Fibroblast of the aortic adventitia (primary cell): ENCODE measurements at places on chromosomes 12 and 14. TPM values are rescaled to one million over a fixed set of nuclear protein-coding genes. Genes with fewer than 3 reads are reported as not detected.

Gene KRT6A
- not detected in 2 replicates for total RNA-seq

Gene SELPLG
- 0.57 and 1.5 TPM in 2 replicates for total RNA-seq

Gene PLD4
- total RNA-seq: 0.09 and 0.16 TPM in 2 replicates

Gene ASIC1
- total RNA-seq: 4.9 and 5.2 TPM in 2 replicates

Gene BCL11B
- 0.09 TPM in 1 of 2 replicates, not detected in the other for total RNA-seq

Gene KRT1
- not detected in 2 replicates for total RNA-seq

Gene GLIPR1L1
- not detected in 2 replicates for total RNA-seq

DNA sequence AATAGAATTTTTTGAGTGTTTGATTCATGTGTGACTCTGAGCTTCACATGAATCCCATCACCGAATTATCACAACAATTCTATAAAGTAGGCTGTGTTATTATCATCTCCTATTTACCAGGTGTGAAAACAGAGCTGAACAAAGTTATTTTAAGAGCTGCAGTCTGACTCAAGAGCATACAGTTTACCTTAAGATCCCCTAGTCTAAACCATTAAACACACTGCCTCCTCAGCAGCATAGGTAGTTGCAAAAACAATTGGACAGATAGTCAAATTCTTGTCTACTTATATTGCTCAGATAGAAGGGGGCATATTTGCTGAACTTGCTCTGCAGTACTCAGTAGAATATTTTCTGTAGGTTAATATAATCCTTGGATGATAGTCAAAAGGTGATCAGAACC is 219.8 kb upstream of the ATP2B1 start:
- no peak for DNase-seq

- no peak for DNase-seq
Observed at GRCh38 chr14:104001003-104001402, 58.7 kb upstream of the RD3L start.

DNA sequence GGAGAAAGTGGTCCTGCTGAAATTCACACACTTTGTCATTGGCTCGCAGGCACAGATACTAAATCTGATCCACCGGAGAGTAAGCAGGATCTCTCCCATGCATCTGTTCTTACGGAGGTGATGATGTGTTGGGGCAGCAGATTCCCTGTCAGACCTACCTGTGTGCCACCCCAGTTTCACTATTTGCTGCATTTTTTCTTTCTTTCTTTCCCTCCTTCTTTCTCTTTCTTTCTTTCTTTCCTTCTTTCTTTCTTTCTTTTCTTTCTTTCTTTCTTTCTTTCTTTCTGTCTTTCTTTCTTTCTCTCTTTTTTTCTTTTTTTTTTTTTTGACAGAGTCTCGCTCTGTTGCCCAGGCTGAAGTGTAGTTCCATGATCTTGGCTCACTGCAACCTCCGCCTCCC is 37.4 kb downstream of the WSCD2 start:
- DNase-seq: no peak

DNA sequence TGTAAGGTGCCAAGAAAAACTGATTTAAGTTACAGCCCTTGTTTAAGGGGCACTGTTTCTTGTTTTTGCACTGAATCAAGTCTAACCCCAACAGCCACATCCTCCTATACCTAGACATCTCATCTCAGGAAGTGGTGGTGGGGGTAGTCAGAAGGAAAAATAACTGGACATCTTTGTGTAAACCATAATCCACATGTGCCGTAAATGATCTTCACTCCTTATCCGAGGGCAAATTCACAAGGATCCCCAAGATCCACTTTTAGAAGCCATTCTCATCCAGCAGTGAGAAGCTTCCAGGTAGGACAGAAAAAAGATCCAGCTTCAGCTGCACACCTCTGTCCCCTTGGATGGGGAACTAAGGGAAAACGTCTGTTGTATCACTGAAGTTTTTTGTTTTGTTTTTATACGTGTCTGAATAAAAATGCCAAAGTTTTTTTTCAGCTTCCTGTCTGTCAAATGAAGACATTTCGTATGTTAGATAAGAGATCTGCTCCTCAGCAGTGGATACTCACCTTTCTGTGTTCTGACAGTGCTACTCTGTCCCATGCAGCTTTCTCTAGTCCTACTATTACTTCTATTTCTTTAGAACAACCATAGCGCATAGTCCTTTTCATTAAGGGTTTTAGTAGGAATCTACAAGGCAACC is 1.2 kb upstream of the PA2G4 start:
- DNase-seq: no peak

DNA sequence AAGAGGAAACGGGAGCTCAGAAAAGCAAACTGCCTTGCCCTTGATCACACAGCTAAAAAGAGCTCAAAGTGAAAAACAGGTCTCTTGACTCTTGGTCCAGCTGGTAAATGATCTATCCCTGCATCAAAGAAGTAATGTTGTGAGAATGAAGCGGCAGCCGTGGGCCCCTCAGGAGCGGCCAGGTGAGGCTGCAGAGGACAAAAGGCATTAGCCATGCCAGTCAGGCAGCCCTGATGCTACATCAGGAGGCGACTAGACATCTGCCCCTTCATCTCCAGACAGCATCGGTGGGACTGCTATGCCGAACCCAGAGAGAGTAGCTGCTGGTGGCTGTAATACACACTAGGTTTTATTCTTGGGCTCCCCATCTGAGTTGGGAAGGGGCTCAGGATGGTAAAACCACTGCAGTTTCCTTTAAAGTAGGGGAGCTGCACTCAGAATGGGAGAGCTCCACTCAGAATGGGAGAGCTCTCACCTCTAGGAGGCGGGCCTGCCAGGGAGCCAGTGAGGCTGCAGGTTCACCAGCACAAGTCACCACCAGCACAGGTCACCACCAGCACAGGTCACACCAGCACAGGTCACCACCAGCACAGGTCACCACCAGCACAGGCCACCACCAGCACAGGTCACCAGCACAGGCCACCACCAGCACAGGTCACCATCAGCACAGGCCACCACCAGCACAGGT is 120.1 kb downstream of the TSPAN9 start:
- no peak for DNase-seq

DNA sequence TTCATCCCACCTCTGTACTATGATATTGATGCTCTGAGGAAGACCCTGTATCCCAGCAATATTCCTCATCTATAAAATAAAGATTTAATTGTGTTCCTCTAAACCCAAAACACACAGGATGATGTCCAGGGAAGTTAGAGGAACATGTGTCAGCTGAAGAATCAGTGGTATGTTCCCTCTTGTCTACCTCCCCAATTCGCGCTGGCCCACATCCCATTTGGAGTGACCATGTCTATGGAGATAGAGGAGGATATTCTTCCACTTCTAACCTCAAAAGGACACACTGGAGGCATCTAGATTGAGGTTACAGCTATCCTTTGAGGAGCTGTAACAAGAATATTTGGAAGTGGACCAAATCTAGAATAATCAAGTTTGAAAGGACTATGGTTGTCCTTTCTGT is 1.3 kb upstream of the APOLD1 start:
- no peak for DNase-seq

DNA sequence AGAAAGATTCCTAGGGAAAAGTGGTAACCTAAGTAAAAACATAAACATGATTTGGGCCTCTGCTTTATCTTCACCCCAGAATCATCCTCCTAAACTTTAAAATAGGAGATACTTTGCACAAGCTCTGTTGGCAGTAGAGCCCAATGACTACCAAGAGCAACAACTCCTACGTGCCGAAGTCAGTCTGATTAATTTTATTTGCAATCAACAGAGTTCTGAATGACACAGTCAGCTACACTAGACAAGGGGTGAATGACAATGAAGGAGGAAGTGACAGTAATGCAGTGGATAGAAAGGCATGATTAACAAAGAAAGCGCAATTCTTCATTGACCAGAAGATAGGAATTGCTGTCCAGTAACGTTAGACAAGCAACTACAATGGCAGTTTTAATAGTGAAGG is 957.9 kb upstream of the USP15 start:
- no peak for DNase-seq

DNA sequence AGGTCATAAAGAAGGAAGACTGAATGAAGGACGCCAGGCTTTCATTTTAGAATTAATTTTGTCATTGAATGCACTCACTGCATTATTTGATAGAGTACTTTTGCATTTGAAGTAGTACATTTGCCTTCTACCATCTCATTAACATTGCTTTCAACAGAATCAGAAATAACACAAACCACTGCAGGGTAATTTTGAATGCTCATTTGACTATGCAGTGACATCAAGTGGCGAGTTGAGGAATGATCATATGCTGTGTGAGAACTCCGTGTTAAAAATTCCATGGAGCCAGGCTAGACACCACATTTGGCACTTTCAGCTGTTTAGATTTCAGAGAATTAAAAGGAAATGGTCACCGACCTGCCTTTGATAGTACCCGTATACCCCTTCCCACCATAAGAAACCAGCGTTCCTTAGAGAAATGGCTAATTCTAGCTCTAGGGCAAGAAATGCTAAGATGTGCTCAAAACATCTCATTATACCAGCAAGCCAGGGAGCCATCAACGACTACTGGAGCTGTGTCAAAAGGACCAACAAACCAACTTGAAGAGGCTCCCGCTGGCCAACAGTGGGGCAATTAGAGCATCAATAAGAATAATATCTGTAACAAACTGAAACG is 16.5 kb downstream of the HEBP1 start:
- DNase-seq: peak; percentile 79

DNA sequence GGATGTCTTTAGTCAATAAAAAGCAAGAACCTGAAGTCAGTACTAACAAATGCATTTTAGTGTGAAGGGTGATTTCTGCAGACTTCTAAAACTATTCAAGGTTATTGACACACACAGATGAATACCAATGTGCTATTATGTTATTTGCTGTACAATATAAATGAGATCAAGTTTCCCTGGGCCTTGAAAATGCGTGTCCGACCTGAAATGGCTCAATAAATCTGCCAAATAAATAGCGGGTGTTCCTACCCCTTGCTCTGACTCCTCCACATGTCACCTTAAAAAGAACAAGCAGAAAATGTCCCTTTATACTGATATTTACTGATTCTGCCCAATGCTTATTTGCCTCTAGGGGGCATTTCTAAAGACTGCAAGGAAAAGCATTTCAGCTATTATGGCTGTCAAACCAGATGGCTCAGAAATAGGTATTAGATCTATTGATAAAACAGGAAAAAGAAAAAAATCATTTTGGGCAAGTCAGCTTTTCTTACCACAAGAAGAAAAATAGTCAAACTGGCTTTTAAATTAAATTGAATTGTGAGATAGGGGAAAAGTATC is 367.3 kb upstream of the KITLG start:
- no peak for DNase-seq

DNA sequence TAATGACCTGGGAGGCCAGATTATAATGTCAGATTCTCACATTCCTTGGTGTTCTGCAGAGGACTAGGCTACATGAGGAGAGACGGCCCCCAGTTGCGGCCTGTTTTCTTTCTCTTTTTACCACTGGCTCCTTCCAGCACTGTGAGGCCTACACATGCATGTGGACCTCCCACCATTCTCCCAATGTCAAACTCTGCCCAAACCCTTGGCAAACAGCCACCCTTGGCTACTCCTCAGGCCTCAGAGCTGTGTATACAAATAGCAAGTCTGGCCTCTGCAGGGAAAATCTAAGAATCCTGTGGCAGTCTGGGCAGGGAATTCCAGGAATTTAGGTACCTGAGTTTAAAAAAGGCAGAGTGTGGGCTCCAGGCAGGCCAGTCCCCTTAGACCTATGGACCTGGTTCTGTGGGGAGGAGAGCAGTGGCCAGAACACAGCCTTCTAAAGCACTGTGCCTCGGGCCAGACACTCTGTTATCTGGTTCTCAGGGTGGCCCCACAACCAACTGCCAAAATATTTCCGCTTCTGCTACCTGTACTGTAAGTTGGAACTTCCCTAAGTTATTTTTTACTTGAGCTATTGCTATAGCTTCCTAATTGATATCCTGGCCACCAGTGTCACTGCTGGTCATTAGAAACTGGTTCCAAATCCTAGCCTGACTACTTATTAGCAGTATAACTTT is 19.9 kb upstream of the NEDD1 start:
- peak; percentile 96 for DNase-seq

DNA sequence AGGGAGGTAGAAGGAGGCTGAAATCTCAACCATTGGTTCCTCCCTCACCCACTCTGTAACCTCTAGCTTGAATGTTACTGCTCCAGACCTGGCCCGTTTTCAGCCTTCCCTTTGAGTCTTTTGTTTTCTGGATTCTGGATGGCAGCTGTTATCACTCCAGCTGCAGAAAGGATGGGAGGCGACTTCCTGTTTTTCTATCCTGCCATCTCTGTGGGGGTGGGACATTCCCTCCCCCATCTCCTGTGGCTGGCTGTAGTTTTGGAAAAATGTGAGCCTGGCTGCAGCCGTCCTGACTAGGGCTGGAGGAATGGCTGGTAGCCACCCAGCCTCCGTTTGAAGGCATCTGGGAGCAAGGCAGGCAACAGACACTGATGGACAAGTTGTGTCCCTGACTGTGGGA is 2.9 kb upstream of the PPFIBP1 start:
- peak; percentile 95 for DNase-seq

DNA sequence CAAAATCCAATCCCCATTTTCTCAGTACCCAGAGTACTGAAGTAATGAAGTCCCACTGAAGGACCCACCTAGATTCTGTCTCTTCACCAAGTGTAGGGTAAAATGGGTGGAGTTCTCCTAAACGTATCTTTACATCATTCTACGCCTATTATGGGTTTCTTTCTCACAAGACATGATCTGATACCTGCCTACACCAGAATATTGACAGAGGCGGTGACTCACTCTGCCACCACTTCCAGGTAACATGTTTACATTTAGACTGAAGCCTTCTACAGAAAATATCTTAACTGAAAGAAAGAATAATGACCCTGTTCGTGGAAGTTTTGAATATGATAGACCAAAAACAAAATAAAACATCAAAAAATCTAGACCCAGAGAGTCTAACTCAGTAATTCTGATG is 89.8 kb downstream of the BTG1 start:
- no peak for DNase-seq
